Cortex of kidney (tissue), 1 donor: ENCODE measurements at places on chromosomes 3 and 15.

GRCh38 chr3:44892689-44893088 is 18.3 kb downstream of the TGM4 start:
- DNase-seq = no peak

DNA sequence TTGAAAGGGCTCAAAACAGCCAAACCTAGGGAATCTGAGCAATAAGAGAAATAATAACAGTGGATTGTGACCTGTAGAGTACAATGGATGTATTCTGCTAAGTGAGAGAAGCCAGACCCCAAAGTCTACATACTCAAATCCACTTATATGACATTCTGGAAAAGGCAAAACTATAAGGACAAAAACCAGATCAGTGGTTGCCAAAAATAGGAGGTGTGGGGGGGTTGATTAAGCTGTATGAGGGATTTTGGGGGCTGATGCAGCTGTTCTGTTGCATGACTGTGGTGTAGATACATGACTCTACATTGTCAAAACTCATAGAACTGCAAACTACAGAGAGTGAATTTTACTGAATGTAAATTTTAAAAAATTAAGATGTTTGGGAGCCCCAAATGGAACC is 20.1 kb upstream of the CGNL1 start:
- DNase-seq = no peak

- no peak for DNase-seq
Observed at GRCh38 chr3:25120665-25121064, 307.4 kb upstream of the RARB start.

DNA sequence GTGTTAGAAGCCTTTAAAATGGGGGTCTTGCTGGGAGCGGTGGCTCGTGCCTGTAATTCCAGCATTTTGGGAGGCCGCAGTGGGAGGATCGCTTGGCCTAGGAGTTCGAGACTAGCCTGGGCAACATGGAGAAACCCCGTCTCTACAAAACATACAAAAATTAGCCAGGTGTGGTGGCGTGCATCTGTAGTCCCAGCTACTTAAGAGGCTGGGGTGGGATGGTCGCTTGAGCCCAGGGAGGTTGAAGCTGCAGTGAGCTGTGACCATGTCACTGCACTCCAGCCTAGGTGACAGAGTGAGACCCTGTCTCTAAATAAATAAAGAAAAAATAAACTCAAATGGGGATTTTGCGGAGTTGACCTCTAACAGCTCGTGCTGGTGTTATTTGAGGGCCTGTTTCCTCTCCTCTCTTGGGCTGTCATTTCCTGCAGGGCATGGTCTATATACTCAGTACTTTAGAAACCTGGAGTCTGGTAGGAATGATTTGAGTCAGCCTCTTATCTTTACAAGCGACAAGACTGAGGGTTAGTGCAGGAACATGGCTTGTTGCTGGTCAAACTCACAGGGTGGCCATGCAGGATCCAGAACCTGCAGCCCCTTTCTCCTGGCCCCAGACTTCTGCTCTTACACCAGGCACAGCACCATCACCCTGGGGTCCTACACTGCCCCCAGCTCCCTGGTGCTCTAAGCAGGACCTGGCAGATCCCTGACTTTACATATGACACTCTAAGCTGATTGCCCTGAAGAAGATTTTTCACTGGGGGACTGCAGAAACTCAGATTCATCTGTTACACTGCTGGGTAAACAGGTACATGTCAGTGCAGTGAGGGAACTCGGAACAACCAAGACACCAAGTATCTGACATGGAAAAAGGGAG is 15.1 kb downstream of the EHD4 start:
- no peak for DNase-seq

DNA sequence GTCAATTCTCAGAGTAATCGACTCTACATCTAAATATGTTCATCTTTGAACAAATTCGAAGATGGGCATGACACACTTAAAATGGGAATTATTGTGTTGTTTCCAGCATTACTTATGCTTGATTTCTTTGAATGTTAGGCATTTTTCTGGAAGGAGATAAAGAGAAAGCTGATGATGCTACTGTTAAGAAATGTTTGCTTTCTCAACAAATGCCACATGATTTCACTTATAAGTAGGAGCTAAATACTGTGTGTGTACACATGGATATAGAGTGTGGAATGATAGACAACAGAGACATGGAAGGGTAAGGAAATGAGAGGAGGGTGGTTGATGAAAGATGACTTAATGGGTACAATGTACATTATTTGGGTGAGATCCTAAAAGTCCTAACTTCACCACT is 400.9 kb downstream of the TBL1XR1 start:
- DNase-seq = no peak

GRCh38 chr15:31278544-31279220 is 48.0 kb upstream of the KLF13 start:
- DNase-seq = no peak

GRCh38 chr3:183697123-183697609 is 431 bp upstream of the YEATS2 start:
- DNase-seq = no peak

GRCh38 chr3:36248374-36248773 is 131.9 kb upstream of the STAC start:
- DNase-seq = no peak

DNA sequence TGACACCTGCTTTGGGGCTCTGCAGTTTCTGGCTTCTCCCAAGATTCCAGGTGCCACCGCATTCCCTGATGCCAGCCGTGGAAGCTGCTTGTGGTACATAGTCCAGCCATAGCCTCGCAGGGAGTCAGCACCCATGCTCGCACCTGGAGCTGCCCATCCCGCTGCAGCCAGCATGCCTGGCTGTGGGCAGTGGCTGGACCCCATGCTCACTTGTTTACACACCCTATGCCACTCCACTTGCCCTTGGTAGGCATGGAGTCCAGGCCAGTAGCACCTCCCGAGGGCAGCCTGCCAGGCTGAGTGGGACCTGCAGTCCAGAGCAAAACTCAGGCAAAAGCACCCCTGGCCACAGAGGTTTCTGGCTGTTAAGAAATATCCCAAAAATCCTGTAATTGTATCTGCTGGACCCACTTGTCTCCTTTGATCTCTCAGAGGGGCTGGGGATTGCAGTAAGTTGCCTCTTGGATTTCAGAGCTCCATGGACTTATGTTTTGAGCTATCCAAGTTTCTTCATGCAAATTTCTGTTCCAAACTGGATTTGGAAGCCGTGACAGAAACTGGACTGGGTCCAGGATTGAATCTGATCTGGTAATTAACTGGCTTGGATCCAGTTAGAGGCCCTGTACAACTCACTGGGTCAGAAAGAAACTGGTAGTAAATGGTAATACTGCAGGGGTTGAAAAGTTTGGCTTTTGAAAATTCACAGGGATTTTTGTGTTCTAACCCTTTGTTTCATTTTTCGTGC is 149.3 kb downstream of the FMN1 start:
- no peak for DNase-seq

- no peak for DNase-seq
Observed at GRCh38 chr3:195135917-195136316, 135.0 kb downstream of the XXYLT1 start.

- DNase-seq = no peak
Observed at GRCh38 chr3:134476306-134476705, 9.5 kb downstream of the ANAPC13 start.

- no peak for DNase-seq
Observed at GRCh38 chr3:122979211-122979610, 48.4 kb downstream of the SEMA5B start.

- DNase-seq = no peak
Observed at GRCh38 chr15:47717036-47717612, at the start of gene SEMA6D. TSS of gene SEMA6D (plus strand) at chr15:47717505. CDS start at chr15:47759799, 42,294 bp downstream.

DNA sequence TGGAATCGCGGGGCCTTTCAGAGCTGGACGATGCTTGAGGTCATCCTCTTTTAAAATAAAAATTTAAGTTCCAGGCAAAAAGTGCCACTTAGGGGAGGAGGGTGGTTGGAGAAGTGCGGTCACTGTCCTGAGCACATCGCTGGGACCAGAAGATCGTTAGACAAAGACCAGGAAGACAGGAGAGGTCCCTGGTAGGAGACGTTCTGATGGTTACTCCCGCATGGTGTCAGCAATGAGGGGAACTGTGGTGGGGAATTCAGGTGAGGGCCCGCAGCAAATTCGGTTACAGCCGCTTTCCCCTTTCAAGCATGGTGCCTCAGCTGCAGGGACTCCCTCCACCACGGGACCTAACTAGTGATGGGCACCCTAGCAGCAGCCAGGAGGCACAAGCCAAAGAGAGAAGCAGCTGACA is 1.0 kb upstream of the ISY1 start:
- no peak for DNase-seq

DNA sequence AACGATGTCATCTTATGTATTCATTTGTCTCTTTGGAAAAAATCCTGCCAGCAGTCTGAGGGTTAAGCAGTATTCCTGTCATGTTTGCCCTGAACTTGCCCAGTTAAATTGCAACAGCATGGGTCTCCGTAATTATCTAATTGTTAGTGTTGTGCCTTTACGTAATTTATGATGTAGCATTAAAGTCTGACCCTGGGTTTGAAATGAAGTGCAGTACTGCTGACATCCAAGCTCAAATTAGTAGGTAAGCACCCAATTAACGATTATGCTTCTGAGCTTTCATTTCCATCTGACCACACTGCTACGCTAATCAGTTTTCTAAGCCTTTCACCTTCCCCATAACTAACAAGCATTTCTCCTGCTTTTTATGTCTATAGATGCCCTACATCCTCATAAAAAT is 241.8 kb downstream of the ARRDC4 start:
- no peak for DNase-seq

DNA sequence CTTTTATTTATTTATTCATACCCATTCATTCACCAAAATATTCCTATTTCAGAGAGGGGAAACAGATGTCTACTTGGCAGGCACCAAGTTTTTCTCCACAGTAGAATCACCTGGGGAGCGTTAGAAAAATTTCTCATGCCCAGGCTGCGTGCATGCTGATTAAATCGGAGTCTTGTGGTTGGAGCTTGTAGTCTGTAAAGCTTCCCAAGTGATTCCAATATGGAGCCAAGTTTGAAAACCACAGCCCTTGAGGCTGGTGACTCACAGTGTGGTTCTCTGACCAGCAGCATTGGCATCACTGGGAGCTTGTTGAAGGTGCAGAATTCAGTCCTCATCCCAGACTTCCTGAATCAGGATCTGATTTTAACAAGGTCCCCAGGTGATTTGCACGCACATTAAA is 49.7 kb downstream of the PDHB start:
- no peak for DNase-seq

- no peak for DNase-seq
Observed at GRCh38 chr3:17116007-17116600, 231.3 kb downstream of the PLCL2 start.

GRCh38 chr3:62604298-62604697 is 230.9 kb upstream of the FEZF2 start:
- DNase-seq = no peak

- DNase-seq = no peak
Observed at GRCh38 chr3:75042941-75043340, 428.5 kb upstream of the CNTN3 start.

GRCh38 chr3:176769547-176770190 is 427.6 kb downstream of the TBL1XR1 start:
- DNase-seq = no peak

DNA sequence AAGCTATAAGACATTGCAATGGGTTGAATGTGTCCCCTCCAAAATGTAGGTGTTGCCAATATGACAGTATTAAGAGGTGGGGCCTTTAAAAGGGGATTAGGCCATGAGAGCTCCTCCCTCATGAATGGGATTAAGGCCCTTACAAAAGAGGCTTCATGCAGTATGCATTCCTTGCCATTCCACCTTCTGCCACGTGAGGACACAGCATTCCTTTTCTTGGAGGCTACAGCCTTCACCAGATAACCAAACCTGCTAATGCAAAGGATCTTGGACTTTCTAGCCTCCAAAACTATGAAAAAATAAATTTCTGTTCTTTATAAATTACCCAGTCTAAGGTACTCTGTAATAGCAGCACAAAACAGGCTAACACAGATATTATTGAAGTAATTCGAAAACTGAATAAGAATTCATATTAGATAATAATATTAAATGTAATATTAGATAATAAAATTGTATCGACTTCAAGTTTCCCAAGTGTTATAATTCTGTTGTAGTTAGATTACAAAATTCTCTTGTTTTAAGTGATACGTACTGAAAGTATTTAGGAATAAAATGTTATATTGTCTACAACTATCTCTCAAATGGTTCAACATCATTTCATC is 29.4 kb upstream of the ATP8B4 start:
- no peak for DNase-seq

DNA sequence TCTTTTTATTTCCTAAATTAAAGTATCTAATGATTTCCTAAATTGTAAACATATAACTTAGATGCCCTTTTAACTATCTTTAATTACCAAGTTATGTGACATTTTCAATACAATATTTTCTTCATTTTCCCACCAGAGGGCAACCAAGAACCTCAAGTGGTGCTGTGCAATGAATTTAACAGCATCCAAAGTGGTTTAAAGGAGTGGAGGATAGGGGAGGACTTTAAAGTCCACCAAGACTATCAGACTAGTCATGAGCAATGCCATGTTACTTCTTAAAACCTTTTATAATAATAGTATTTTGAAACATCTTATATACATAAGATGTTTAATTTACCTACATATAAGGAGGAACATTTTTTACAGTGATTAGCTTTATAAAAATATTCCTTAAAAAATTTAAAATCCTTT is 74.4 kb downstream of the DLG1 start:
- no peak for DNase-seq

DNA sequence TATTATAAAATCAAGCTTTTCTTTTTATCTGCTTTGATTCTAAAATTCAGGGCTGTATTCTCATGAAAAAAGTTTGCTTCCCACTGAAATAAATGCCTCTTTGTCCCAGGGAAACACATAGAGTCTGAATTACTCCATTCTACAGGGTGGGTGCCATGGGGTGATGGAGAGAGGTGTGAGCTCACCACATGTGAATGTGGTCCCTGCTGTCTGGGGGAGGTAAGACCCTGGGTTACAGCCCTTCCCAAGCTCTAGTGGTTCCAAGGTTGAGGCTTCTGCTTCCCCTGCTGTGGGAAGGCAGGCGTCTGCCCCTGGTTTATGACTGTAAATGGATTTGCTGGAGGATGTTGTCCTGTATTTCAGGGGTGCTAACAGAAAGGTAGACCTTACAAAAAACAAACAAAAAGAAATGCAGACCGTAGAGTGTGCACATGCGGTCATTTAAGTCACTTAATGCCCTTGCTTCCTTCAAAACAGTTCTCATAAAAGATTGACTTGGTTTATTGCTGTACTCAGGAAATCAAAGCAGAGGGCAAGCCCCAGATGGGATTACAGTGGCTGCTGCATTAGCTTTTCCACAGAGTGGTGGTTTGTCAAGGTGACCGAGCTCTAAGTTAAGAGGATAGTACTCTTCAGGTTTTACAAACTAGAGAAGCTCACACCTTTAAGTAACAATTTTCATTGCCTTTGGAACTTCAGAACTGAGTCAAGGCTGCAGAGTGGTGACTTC is 49.2 kb downstream of the CTDSPL start:
- DNase-seq = no peak

- DNase-seq = no peak
Observed at GRCh38 chr15:60573936-60574335, 95.0 kb upstream of the ICE2 start.

DNA sequence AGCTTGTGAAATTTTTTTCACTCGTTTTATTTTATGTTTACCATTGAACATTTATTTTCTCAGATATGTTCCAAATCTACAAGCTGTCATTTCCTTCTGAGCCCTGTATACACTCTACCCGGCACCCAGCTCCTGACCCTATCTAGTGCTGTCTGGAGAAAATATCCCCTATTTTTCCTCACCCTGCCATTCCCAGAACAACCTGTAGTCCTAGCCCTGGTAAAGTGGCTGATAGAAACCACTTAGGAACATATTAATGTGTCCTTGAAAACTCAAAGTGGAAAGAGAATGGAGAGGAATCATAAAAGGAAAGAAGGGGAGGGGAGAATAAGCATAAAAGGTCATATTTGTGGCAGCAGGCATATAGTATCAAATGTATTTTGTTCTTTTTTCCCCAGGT is 8.2 kb upstream of the TIMMDC1 start:
- DNase-seq = no peak
